ENCODE measurements at places on chromosomes 11 and 22.

- no peak for DNase-seq
These were observed 16.0 kb downstream of the TXN2 start for GRCh38 chr22:36465232-36466021.

DNA sequence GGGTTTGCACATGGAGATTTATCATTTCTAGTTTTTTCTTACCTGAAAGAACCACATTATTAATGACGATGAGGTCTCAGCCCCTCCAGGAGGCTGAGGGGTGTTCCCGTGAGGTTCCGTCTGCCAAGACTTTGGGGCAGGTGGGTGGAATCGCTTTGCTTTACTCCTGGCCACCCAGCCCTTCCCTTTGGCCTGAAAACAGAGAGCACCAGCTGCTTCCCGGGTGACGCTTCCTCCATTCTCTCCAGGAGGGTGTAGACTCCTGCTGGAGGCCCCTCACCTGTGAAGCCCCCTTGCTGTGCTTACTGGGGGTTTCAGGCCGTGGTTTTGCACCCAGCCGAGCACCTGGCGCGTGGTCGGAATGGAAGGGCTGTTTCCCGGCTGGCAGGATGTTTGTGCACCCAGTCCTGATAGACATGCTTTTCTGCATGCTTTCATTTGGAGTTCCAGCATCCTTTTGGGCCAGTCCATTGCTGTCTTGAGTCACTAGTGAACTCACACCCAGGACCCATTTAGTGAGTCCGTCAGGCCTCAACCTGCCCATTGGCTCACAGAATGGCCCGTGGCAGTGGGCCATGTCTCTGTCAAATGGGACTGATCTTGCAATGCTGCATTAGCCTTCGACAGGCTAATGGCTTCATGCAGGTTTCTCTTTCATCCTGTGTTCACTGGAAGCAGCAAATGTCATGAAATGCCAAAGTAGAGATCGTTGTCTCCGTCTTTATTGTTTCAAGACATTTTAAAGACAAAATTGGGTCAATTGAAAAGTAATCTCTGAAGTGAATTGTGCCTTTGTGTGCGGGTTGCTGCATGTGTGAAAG is 360.8 kb downstream of the TBC1D22A start:
- DNase-seq: no peak

DNA sequence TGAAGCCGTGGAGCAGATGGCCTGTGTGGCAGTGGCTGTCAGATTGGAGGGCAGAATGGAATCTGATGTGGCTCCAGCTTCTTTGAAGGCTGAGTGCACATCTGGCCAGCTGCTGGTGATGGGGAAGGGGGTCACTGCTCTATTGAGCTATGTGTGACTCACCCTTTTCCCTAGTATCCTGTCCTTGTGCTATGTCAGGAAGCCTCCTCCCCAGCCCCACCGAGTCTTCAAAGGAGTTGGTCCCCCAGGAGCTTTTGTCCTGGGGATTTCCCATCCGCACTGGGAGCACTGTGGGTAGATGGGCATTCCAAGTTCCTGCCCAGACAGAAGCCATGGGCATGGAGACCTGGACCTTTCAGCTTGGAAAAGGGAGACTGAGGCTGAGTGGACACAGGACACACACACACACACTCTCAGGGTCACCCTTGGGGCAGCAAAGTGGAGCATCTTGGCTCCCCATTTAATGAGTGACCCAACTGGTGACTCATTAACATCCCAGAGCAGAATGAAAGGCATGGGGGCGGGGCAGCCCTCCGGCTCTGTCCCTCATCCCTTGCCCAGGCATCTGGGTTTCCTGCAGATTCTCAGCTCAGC is 3.3 kb downstream of the SERPINH1 start:
- DNase-seq: no peak

DNA sequence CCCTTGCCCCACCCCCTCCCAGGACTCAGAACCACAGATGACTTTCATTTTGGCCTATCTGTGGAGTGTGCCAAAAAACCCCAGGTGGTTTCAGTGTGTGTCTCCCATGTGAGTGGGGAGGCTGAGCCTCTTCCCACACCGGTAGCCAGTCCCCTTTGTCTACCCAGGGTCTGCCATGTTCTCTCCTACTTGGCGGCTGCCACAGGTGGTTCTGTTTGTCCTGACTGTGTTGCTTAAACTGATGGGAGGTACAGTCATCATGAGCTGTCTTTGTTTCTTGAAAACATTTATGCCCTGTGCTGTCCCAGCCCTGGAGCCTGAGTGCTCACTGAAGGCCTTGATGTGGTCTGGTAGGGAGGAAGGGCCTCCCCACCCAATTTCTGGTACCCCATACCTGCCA is 39.7 kb upstream of the SUSD2 start:
- peak; percentile 44 for DNase-seq

- DNase-seq: no peak
These were observed 252.3 kb upstream of the TBCEL start for GRCh38 chr11:120771551-120772060.

GRCh38 chr11:58693026-58693425 is 38.7 kb downstream of the GLYAT start:
- DNase-seq: no peak

DNA sequence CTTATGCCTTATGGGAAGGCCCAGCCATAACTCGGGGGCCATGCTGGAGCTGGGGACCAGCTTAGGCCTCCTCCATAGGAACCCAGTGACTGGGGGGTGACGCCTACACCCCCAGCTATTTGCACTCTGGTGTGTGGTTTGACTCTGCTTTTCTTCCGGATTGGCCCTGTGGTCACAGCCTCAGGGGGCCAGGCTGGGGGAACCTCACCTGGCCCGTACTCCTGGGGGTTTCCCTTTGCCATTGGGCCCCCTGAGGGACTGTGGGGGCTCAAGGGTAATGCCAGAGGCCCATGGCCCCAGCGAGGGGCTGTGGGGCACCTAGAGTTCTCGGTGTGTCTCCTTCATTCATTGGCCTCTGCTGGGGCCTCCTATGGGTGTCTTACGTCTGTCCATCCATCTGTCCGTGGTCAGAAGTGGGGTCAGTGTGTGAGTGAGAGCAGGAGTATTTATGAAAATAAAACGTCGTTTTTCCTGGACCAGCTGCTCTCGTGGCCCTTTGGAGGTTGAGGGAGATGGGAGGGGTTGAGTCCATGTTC is 6.3 kb upstream of the SH3BP1 start:
- peak; percentile 48 for DNase-seq

DNA sequence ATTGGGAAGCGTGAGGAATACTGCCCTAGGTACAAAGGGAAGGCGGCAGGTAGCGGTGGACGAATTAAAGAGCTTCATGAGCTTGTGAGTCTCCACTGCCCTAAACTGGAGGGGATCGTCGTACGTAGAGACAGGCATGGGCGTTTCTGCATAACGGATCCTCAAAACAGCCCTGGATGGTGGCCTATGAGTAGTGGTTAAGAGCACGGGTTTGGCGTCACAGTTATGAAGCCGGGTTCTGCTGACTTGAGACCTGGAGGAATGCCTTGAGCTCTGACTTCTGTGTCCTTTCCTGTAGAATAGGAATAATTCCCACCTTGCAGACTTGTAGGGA is 335 bp downstream of the TMEM138 start:
- DNase-seq: peak; percentile 48

GRCh38 chr11:117152066-117152465 is 8.0 kb downstream of the PAFAH1B2 start:
- no peak for DNase-seq
